ENCODE measurements at places on chromosomes 4 and X.

DNA sequence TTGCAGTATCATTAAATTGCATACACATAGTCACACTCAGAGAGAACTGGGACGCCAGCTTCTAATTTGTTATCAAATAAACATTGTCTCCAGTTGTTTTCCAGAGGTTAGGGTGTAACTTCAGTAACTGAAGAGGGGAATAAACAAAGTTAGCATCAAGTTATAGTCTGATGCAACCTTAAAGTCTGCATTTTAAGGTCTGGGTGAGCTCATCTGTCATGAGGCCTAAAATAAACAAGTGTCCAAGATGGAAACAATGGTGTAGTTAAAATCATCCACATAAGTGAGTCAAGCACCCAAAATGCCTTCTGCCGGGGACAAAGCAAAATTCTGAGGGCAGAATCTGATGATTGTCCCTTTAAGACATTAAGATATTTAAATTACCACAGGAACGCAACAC is 70.3 kb upstream of the EMCN start:
- no peak for DNase-seq

- no peak for DNase-seq
Observed at GRCh38 chrX:70436343-70436742, 8.3 kb upstream of the DLG3 start.

DNA sequence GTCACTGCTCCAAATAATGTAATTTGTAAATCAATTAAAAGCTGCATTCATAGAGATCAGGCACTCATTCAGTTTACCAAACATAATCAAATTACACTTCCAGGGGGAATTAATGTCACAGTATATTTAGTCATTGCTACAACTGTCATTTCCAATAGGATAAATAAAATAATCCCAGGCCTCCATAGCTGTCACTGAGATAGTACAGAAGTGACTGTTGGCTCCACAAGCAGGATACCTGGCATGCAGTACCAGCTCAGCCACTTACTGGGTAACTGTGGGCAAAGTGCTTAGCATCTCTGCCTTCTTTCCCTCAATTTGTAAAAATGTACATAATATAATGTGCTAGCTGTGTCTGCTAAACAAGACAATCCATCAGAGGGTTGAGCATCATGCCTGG is 128.1 kb downstream of the CAMK2D start:
- DNase-seq = no peak

GRCh38 chr4:128416921-128417320 is 129.3 kb upstream of the PGRMC2 start:
- no peak for DNase-seq

GRCh38 chr4:136713140-136713539 is 819.2 kb downstream of the PCDH18 start:
- no peak for DNase-seq

- no peak for DNase-seq
Observed at GRCh38 chr4:113673450-113673849, 88.1 kb downstream of the CAMK2D start.

GRCh38 chr4:4541040-4541631 is 712 bp downstream of the STX18 start:
- DNase-seq = no peak

DNA sequence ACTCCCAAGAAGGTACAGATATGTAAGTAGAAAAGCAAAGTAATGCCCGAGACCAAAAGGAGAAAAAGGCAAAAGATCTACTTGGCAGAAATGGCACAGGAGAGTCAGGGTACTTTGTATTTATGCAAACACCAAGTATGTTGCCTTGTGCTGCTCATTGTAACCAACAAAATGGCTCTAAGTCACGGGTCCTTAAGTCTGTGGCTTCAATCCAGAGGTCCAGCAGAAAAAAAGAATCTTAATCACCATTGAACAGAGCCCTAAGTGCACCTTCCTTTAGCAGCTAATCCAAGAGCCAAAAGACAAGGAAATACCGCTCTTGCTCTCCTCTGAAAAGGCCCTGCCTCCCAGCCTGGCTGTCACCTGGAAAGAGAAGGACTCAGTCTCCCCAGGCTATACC is 324.9 kb upstream of the PPARGC1A start:
- no peak for DNase-seq

DNA sequence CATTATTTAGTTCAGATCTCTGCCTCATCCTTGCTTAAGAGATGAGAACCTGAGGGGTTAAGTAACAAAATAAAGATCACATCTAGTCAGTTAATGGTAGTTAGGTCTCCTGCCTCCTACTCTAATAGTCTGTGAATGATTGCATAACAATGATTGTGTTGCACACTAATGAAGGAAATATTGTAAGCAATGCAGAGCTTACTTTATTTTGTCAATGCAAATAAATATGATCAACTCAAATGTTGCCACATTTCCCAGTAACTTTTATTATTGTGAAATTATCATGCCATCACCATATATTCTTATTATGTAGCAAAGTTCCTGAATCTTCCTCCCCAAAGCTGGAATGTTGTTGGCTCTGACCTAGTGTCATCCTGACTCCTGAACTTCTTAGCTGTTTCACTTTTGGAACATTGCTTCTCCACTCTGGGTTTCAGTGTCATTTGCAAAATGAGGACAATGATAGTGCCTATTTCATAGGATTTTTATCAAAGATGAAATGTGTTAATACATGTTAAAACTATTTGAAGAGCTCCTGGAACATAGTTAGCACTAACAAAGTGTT is 17.0 kb upstream of the GABRA4 start:
- DNase-seq = no peak

GRCh38 chr4:156811963-156812362 is 159.6 kb downstream of the PDGFC start:
- no peak for DNase-seq

DNA sequence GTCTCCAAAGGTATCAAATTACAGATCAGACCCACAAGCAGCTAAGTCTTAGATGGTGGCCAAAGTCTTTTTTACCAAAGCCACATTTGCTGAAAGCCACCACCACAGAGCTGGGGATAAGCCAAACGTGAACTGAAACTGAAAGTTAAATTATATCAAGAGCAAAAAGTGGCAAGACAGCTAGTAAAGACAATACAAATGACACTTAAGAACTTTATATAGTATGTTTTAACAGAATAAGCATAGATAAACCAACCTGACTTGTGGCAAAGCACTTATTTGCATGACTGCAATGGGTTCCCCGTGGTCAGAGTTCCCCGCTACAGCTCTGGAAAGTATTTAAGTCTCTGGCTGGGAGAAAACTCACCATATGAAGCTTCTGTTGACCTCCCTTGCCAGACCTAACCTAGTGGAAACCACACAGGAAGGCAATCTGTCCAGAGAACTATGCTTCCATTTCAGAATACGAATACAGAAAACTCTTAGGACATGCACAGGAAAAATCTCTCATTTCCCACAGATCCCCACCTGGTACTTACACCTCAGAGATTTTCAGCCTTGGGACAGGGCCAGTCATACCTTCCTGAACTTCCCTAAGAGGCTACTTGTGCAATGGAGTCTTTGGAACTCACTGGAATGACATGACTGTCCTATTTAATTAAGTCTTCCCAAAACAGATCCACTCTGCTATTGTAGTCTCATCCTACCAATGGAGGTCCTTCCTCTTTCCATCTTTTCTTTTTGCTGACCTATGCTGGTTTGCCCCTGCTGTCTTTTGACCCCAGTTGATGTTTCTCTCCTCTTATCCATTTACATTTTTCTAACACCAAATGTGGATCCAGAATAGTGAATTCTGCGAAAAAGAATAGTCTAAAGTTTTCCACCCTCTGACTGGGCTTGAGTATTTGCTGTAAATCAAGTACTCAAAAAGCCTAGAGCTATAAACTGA is 225.1 kb downstream of the NR3C2 start:
- DNase-seq = no peak

DNA sequence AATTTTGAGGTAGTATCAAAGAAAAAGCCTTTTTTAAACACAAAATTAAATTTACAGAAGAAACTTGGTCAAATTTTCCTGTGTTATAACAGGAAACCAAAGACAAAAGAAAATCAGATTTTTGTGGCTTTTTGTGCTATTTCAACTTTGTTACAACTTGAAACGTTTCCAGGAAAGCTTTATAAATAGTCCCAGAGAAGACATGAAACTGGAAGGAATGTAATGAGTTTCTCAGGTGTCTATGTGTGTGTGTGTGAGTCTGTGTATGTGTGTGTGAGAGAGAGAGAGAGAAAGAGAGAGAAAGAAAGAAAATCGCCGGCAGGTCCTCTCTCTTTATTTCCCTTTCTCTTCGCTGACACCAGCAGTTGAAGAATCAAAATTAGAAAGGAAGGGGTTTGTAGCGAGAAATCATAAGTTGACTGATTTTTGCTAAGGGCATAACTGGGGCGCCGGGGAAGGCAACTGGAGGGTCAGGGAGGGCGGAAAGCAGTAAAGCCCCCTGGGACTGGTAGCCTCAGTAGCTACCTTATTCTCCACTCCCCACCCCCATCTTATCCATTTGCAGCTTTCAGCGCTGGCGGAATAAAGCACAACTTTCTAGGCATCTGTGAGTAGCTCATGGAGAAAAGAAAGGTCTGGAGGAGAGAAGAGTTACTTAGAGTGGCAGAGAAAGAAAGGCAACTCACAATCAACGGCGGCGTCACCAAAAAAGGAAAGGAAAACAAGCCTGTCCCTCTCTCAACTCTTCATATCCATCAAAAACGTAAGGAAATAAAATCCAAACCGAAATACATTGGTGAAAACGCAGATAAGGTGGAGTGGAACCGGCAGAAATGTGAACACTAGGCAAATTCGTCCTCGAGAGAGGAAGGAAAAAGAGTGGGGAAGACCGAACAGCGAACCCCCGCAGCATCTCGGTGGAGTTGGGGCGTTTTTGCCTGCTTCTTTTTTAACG is 1.3 kb downstream of the TMEM47 start:
- no peak for DNase-seq

- no peak for DNase-seq
Observed at GRCh38 chr4:47692691-47693090, 145.2 kb downstream of the CORIN start.

DNA sequence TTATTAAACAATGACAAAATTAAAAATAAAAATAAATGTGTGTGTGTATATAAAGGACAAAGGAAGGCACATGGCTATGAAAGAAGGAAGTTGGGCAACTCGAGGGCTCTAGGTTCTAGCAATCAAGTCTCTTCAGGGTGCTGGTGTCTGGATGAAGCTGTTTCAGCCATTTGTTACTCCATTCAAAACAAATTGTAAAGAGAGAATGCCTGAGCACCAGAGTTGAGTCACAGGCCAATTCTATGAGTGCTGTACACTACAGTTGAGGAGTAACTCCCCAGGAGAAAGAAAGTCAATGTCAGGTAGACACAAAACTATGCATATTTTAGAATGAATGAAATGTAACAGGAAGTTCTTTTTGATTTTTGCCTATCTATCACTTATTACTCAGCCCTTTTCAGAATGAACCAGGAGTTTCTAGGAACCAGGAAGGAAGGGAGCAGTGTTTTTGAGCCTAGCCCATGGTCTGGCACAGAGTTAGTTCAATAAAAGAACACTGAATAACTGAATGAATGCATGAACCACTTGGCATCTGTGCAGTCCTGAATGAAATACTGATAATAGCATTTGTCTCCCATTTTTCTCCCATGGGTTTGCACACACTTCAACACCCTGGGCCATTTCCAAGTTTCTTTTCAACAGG is 151.7 kb upstream of the CPEB2 start:
- no peak for DNase-seq

GRCh38 chr4:5718411-5718810 is 7.4 kb downstream of the EVC start:
- no peak for DNase-seq

DNA sequence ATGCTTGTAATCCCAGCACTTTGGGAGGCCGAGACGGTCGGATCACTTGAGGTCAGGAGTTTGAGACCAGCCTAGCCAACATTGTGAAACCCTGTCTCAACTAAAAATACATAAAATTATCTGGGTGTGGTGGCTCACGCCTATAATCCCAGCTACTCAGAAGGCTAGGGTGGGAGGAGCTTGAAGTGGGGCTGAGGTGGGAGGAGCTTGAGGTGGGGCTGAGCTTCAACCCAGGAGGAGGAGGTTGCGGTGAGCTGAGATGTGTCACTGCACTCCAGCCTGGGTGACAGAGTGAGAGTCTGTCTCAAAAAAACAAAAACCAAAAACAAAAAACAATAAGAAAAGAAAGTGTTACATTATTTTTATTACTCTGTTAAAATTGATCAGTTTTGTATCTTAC is 1164.4 kb upstream of the IGFBP7 start:
- DNase-seq = no peak

DNA sequence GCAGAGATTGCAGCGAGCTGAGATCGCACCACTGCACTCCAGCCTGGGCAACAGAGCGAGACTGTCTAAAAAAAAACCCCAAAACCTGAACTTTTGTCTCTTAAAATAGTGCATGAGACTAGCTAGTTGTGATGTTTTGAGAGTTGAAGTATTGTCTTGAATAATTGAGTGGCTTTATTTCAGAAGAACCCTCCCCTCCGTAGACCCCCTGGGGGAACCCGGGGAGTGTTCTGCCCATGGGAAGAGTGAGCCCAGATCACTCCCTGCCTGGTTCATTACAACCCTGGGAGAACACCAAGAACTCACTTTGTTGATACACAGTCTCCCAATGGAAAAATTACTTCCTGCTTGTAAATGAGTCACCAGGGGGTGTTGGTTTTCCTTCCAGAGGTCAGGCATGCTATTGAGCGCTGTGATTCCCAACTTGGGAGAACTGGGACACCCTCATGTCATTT is 65.3 kb upstream of the SHISA3 start:
- no peak for DNase-seq

DNA sequence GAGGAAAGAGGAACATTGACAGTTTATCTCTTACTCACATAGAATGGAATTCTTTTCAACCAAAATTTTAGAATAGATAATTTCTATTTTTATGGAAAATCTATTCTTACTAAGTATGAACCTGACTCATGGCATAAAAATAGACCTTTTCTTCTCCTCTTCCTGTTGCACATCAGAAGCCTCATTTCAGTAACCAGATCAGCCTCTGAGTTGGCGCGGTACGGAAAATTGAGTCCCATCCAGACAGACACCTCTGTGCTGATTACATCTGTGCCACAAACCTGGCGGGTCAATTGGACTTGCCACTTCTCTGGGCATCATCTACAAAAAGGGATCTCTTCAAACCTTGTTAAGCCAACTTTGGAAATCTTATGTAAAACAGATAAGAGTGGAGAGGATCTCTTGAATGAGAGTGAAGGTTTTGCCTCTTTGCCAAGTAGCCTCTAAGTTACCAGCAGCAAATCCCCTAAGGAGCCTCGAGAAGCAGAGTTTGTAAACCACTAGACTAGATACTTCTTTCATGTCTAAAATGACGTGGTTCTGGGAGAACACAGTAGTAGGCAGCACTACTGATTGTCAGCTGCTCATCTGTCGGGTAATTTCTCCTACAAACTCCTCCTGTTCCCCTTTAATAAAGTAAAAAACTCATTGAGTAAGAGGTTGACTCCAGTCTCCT is 37.4 kb downstream of the TENM3 start:
- DNase-seq = no peak

- DNase-seq = no peak
Observed at GRCh38 chr4:90833706-90834105, 706.5 kb downstream of the CCSER1 start.

GRCh38 chr4:8517946-8518345 is 62.2 kb upstream of the GPR78 start:
- no peak for DNase-seq

GRCh38 chr4:153933915-153934687 is 145.2 kb upstream of the SFRP2 start:
- DNase-seq = no peak

GRCh38 chr4:102733084-102733483 is 27.7 kb downstream of the MANBA start:
- no peak for DNase-seq

GRCh38 chr4:88070031-88070430 is 62.6 kb downstream of the PKD2 start:
- DNase-seq = no peak

GRCh38 chr4:163755013-163755412 is 260.5 kb downstream of the TMA16 start:
- no peak for DNase-seq

Data from NCI-H446 treated with DMSO at 0.1 percent for 48 hours (cell line).